Ascending aorta (tissue), 2 donors: ENCODE measurements at places on chromosomes 1 and 21. TPM values are rescaled to one million over a fixed set of nuclear protein-coding genes. Genes with fewer than 3 reads are reported as not detected.

The KCNN3 gene
- 24.6 TPM for total RNA-seq

The ANXA9 gene
- total RNA-seq = not detected

The FAM72B gene
- not detected for total RNA-seq

The NKAIN1 gene
- not detected for total RNA-seq

The LY9 gene
- 0.11 TPM for total RNA-seq

The DENND1B gene
- 12.2 TPM for total RNA-seq

The LEPR gene
- 9.7 TPM for total RNA-seq
